ENCODE measurements at places on chromosomes 16 and 17. TPM values are rescaled to one million over a fixed set of nuclear protein-coding genes. Genes with fewer than 3 reads are reported as not detected.

The TENT4B gene
- total RNA-seq, result 30.4 TPM

The SHISA9 gene
- 22.4 TPM for total RNA-seq

The HSPB9 gene
- 0.23 TPM for total RNA-seq

The SLC12A4 gene
- total RNA-seq, result 27.9 TPM

The G6PC1 gene
- under 0.01 TPM for total RNA-seq

The GRIN2A gene
- total RNA-seq, result 9.7 TPM

The MEIOB gene
- 1.8 TPM for total RNA-seq

The KRTAP9-8 gene
- total RNA-seq, result not detected

The PDILT gene
- total RNA-seq, result not detected

The CEMP1 gene
- total RNA-seq, result 0.92 TPM

The NF1 gene
- total RNA-seq, result 146 TPM

The TAC4 gene
- total RNA-seq, result not detected

The MYO15A gene
- 2.5 TPM for total RNA-seq

The NPIPA8 gene
- total RNA-seq, result 4.8 TPM

The CSH2 gene
- total RNA-seq, result not detected

The FBXO39 gene
- total RNA-seq, result not detected

The CETP gene
- total RNA-seq, result 1.4 TPM

The SNAI3 gene
- total RNA-seq, result not detected

The TMEM92 gene
- not detected for total RNA-seq

The BTBD17 gene
- total RNA-seq, result 20.8 TPM

The KCNJ16 gene
- 53.1 TPM for total RNA-seq

The LGALS3BP gene
- 28.6 TPM for total RNA-seq

The GLP2R gene
- total RNA-seq, result not detected

The RAB40C gene
- total RNA-seq, result 24.2 TPM

The THAP11 gene
- total RNA-seq, result 23.8 TPM

The ALOX15 gene
- not detected for total RNA-seq

The KCNJ18 gene
- not detected for total RNA-seq

The EFNB3 gene
- total RNA-seq, result 42.4 TPM

The SULT1A2 gene
- 0.69 TPM for total RNA-seq

The CFAP119 gene
- total RNA-seq, result 8.8 TPM

The TP53TG3 gene
- total RNA-seq, result not detected

The DNASE1L2 gene
- 2.8 TPM for total RNA-seq

The OR3A3 gene
- total RNA-seq, result not detected

The KCTD5 gene
- 19.6 TPM for total RNA-seq

The WFDC1 gene
- total RNA-seq, result 7.6 TPM

The CA7 gene
- total RNA-seq, result not detected

The RAB40B gene
- 15.2 TPM for total RNA-seq

The TMEM88 gene
- 2.3 TPM for total RNA-seq

The NECAB2 gene
- 81.4 TPM for total RNA-seq

The OR2C1 gene
- 0.46 TPM for total RNA-seq

The ZNF785 gene
- total RNA-seq, result 21.2 TPM

The MYOCD gene
- total RNA-seq, result 0.46 TPM

The LRRC37A gene
- total RNA-seq, result 4.6 TPM

The ZFHX3 gene
- 29.8 TPM for total RNA-seq

The CALB2 gene
- 208 TPM for total RNA-seq

The LGALS9B gene
- total RNA-seq, result not detected

The PPY gene
- total RNA-seq, result not detected

The CES5A gene
- 0.46 TPM for total RNA-seq

The RPGRIP1L gene
- total RNA-seq, result 35.5 TPM

The POLG2 gene
- 12.2 TPM for total RNA-seq

The PLK1 gene
- 5.1 TPM for total RNA-seq

The GP2 gene
- not detected for total RNA-seq

The CDC6 gene
- total RNA-seq, result 4.8 TPM

The CIBAR2 gene
- total RNA-seq, result 4.8 TPM

The ITGAX gene
- total RNA-seq, result 3.0 TPM

The HSD17B2 gene
- 0.46 TPM for total RNA-seq

The NPTX1 gene
- 6.7 TPM for total RNA-seq

Measured in diencephalon (tissue), 1 donor.